Osteocyte (in vitro differentiated cells): ENCODE measurements at places on chromosomes 6 and 20.

- no peak for DNase-seq
Measured at GRCh38 chr6:132931936-132932514, 117.7 kb downstream of the RPS12 start.

- no peak for DNase-seq
Measured at GRCh38 chr6:40999569-40999968, 39.5 kb downstream of the UNC5CL start.

DNA sequence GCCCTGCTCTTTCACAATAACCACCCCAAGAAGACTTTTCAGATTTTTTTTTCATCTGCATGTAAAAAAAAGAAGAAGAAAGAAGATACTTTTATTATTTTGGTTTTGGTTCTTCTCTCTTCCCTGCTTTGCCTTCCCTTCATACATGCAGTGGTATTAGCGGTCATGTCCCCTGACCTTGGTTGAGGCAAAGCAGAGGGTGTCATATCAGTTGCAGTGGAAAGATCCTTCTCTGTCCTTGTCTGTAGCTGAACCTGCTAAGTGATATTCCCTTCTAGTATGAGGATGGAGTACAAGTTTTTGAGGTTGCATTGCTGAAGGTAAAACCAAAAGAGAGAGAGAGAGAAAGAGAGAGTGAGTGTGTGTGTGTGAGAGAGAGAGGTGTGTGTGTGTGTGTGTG lies 345.7 kb downstream of the UTRN start:
- no peak for DNase-seq

GRCh38 chr20:56758706-56759105 lies 129.6 kb downstream of the TFAP2C start:
- DNase-seq = no peak

GRCh38 chr6:13339863-13340630 lies 11.7 kb upstream of the TBC1D7 start:
- no peak for DNase-seq
